ENCODE measurements at places on chromosomes 16 and 17.

DNA sequence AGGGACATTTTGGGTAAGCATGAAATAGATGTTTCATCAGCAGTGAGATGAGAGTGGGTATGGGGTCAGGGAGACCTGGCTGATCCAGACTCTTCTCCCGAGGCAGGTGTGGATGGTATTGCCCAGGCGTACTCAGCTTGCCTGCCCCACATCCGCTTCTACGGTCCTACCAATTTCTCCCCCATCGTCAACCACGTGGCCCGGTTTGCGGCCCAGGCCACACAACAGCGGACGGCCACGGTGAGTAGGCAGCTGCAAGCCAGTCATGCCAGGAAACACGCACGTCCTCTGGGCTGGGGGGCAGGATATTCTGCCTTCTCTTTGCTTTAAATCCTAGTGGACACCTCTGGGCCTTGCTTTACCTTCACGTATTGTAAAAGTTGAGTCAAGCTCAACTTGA lies 44.7 kb downstream of the CPNE2 start:
- DNase-seq: no peak

GRCh38 chr17:76515274-76515949 lies 14.2 kb upstream of the RHBDF2 start:
- peak; percentile 60 for DNase-seq

- DNase-seq: no peak
These were observed 18.2 kb downstream of the HEATR6 start for GRCh38 chr17:60060474-60060873.

DNA sequence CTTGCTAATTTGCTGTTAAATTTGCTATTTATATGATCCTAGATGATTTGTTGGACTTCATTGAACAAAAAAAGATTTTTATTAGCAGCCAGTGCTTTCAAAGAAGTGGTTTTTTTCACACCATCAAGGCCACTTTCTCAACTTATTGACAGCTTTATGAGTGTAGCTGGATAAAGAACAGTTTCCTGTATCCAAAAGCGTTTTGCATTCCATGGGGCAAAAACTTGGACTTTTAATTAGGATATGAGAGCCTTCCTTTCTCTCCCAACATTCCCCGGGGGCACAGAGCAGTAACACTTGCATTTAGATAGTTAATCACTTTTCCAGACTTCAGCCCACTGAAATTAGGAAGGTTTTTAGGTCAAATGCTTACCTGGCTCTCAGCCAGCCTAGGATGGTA lies 177.1 kb upstream of the ELAC2 start:
- DNase-seq: no peak

- DNase-seq: no peak
These were observed 58.8 kb upstream of the GRIN2A start for GRCh38 chr16:10240854-10241613.

DNA sequence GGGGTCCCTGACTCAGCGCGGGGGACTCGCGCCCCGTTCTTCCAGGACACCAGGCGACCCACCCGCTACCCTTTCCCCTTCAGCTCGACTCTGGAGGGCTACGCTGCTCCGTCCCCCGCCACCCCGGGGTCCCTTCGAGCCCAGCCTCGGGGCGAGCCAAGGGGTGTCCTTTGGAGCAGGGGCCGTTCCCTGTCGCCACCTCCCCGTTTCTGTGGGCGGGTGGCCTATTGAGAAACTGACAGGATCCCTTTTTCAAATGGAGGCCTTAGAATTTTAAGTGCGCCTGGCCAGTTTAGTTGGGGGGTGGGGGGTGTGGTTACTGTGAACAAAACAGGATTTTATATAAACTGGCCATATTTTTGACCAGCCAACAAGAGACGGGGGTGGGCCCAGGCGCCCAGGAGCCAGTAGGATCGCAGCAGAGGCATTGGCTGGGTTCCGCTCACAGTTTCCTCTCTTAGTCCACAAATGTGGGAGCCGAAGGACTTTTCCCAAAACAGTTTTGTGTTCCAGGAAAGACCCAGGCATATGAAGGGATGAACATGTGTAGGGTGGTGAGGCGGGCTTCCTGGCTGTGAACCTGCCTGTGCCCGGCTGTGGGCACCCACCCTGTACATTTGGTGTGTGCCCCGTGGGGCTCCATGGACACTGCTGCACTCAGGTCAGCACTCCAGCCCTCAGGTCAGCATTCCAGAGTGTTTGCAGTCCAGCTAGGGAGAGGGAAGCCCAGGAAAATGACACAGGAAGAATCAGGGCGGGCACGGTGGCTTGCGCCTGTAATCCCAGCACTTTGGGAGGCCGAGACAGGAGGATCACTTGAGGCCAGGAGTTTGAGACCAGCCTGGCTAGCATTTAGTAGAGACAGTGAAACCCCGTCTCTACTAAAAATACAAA lies 722 bp upstream of the TIMP2 start:
- no peak for DNase-seq

Data from effector CD8-positive, alpha-beta T cell (primary cell).